ENCODE measurements at places on chromosomes 5 and 9.
A peak's percentile ranks its signal among the peaks of the same experiment; 100 is the strongest.

DNA sequence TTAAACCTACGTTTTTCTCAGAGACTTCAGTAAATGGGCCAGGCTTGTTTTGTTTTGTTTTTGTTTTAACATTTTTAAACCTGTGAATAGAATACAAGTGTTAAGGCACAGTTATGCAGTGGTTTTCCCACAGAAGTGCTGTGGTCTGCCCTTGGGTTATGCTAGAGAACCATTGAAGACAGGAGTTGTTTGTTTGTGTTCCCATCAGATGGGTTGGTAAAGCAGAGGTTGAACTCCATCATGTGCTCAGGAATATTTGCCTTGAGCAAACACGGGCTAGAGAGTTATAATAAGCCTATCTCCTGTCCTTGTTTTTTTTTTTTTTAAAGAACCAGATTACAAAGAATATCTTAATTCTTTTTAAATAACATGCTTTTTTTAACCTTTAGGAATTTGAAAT, 28.5 kb downstream of the RHOBTB3 start:
- no peak for DNase-seq

DNA sequence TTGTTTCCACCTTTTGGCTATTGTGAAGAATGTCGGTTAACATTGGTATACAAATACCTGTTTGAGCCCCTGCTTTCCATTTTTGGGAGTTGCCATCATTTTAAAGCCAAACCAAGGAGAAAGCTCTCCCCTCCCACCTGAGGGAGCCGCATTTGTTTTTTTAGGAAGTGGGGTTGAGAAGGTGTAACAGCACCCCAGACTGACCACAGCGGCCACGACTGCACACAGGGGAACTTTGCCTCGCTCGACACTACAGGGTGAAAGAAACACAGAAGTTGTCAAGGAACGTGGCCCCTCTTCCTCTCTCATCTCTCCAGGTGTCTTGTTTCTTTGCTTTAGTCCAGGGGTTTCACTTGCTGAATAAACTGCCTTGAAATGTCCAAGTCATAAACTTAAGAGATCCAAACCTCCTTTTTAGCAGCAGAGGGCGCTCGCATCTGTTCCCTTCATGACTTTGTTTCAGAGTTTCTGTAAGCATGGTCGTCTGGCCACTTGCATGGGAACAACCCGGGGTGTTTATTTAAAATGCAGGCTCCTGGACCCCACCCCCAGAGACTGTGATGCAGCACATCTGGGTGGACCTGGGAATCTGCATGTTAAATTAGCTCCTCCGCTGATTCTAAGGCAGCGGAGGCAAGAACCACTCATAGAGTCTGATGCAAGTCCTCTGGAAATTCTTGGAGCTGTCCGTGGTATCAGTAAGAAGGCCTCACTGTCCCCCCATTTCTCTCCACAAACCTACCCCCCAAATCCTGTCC, 2.1 kb upstream of the TTLL11 start:
- no peak for DNase-seq

DNA sequence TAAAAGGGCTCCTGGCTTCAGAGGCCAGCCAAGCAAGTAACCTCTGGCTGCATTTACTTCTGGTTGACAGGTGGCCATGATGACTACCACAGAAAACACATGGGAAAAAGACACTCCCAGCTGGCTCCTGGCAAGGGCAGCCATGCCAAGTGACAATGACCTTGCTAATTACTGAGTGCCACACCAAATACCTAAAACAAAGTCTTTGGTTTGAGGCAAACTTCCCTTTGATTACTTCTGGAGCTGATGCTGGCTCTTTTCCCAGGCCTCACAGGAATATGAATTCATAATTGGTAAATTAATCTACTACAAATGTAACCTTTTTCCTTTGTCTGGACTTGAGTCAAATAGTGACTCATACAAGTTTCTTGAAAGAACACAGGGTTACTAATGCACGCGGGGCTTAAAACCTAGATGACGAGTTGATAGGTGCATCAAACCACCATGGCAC, 61.0 kb downstream of the LPAR1 start:
- peak; percentile 61 for DNase-seq

- no peak for DNase-seq
Observed at GRCh38 chr9:134243778-134244467, 79.6 kb upstream of the RNU6ATAC start.

DNA sequence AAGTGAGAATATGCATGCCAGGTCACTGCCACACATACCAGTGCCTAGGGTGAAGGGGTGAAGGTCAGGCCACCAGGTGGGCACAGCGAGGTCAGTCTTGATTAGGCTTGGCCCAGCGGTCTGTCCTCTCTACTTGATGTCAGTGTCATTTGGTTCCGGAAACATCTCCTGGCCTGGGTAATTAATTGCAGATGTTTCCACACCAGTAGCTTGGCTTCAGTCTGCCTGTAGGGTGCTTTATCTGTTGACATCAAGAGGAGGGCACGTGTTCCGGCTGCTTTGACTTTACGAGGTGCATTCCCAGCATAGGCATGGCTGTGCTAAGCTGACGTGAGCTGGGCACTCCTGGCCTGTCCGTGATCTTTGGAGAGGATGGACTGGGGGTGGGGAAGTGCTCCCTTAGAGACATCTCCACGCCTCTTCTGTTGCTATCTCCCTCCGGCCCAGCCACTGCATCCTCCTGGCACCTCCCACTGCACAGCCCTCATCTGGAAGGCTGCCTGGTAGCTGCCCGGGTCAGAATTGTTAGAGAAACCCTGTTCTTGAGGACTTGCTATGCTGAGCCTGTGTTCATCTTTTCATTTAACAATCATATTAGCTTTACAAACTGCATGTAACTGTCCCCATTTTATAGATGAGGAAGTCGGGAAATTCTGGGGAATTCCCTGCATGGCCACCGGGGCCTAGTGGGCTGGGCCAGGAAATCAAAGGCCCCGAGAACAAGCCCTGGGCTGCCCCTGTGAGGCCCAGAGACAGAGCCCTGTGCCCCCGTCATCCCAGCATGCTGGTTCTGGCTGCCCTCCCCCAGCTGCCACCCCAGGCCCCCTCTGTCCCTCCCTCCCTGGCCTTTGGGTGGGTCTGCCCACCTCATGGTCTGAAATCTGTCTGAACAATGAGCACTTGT, 29.1 kb downstream of the JADE2 start:
- peak; percentile 27 for DNase-seq

Data from stromal cell of bone marrow (primary cell).